ENCODE measurements at places on chromosomes 7 and 10.

- DNase-seq: no peak
These were observed 76.1 kb downstream of the ADD3 start for GRCh38 chr10:110083884-110084283.

GRCh38 chr10:103077491-103078308, 115.4 kb downstream of the NT5C2 start:
- DNase-seq: no peak

DNA sequence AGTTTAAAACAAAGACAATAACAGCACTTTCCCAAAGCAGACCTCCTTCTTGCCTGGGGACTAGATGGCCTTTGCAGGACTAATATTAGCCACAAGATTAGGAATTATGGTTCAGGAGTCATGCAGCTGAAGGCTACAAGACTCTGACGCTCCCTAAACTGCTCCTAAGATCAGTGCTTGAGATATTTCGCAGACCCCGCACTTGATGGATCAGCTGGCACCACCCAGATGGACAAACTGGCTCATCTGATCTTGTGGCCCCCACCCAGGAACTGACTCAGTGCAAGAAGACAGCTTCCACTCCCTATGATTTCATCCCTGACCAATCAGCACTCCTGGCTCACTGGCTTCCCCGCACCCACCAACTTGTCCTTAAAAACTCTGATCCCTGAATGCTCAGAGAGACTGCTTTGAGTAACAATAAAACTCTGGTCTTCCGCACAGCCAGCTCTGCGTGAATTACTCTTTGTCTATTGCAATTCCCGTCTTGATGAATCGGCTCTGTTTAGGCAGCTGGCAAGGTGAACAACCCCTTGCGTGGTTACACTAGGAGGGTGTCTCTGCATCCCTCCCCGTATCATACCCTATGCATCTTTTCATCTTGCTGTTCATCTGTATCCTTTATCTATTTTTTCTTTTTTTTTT, 26.9 kb upstream of the NRBF2 start:
- no peak for DNase-seq

- DNase-seq: no peak
These were observed 11.4 kb upstream of the KCTD7 start for GRCh38 chr7:66617295-66617694.

DNA sequence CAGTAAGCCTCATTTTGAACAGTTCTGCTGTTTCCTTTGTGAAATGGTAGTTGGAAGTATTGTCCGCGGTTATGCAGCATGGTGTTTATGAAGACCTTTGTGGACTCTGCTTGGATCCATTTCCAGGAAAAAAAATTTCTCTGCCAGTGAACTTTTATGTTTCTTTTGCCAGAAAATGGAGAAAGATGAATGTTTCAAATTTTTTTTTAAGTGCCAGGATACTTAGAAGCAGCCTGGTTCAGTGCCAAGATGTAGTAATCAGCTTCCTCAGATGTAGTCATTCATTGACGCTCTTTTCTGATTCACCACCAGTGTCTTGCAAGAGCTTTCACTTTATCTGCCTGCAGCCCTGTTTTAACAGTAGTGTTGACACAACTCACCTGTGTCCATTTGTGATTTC, 258.2 kb downstream of the SDK1 start:
- DNase-seq: no peak

DNA sequence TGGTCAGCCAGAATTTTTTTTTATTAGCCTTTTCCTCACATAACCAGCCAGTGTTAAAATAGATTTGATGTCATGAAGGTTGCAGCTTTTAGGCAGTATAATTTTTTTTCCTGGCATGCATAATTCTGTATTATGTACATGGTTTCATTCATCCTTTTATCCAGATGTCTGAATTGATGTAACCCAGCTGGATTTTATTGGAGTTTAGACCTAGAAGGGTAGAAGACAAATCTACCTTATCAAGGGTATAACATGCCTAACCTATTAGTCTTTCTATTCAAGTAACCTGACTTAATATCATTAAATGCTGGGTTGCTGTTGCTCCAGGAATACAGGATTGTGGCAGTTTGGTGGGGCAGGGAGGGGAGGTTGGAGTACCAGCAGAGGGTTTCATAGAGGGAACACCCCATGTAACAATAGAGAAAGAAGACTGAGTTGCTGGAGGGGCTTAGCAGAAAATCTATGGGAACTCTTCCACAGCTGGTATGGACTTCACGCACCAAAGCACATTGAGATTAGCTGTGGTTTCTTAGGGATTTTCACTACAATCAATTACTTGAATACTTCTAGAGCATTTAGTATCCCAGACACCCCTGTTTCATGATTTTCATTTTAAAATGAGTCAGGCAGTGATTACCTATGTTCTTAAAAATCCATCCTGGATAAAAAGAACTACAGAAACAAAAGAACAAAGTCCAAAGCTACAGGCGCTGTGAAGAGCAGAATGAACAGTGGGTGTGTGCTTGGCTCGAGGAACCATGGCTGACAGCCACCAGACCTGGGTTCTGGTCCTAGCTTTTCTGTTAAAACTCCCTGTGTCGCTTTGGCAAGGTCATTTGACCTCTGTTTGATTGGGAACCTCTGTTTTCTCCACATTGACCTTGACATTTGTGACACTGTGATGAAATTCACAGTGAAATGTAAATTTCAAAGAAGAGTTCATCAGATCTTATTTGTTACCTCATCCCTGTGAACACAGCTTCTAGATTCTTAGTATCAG, 93.5 kb downstream of the CREM start:
- no peak for DNase-seq

DNA sequence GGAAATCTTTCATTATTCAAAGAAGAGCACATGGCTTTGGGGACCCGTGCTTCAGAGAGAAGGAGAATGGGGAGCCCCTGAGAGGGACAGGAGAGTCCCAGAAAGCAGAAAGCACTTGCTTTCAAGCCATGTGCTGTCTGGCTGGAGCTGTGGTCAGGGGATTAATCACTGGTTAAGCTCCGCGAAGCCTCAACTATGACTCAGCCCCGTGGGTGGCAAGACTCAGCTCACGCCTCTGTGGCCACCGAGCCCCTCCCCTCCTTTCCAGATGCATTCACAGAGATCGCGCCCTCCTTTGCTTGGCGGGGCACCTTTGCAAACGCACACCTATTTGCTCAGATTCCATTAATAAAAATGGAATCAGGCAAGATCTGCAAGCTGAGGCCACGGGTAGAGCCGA, 202.9 kb upstream of the TCERG1L start:
- DNase-seq: no peak

- DNase-seq: no peak
These were observed at the start of gene COL28A1 for GRCh38 chr7:7535691-7536090. Gene COL28A1 (minus strand): TSS chr7:7535873. CDS start chr7:7532875, 2,998 bp downstream.

- no peak for DNase-seq
These were observed 89.3 kb downstream of the MAD1L1 start for GRCh38 chr7:2143450-2143849.

DNA sequence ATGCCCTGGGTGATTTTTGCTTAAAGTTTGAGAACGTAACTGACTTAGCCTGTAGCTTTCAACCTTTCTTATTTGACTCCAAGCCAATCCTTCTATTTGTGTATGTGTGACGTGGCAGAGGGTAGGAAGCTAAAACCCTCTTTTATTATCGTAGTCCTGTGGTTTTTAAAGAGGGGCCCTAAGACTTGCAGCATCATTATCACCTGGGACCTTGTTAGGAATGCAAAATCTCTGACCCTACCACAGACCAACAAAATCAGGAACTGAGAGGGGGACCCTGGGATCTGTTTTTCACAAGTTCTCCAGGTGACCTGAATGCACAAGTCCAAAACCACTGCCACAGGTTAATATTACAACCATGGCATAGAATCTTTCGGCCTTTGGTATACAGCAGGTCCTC, 80.1 kb downstream of the OSBPL3 start:
- DNase-seq: no peak

DNA sequence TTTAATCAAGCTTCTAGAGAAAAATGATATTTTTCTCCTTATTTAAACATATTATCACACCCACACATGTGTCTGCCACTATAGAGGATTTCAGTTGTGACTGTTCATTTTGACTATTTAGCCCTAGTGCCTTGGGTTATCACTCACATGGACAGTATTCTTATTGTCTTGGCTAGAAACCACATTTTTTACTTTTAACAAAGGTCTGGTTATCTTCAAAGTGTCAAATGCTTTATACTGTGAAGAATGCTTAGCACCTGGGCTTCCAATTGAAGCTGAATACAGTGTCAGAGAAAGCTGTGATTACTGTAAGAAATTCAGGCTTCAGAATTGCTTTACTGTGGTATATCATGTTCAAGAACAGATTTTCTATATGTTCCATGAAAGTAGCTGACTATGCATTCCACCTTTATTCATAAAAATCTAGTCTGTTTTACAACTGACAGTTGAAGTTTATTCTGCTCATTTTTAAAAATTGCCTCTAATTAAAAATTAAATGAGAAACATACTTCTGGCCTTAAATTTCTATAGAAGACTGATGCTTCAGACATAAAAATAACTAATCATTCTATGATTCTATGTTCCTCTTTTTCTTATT, 278.6 kb downstream of the SEMA3D start:
- DNase-seq: no peak

- DNase-seq: no peak
These were observed 24.9 kb upstream of the NPS start for GRCh38 chr10:127524229-127524628.

DNA sequence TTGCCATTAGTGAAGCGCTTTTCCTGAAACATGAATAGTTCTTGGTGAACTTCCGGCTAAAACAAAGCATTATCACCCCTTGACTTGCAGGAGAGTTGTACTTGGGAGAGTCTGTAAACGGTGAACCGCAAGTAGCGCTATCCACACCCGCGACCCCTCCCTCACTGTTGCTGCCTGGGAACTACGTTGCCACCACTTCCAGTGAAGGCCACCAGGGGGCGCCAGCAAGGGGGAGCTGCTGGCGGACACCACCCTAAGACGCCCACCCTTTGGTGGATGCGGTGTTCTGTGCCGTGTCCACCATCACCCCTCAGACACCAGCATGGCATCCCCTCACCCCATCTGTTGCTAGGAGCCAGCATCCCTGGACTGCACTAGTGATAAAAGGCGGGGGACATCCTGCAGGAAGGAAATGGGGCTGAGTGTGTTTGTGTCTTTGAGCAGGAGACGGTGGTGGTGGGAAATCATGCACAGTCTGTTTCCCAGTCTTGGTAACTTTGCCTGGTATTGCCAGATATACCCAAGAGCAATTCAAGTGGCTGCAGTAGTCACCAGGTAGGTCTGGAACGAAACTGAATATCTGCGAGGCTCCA, 298.2 kb downstream of the FRMD4A start:
- DNase-seq: no peak

DNA sequence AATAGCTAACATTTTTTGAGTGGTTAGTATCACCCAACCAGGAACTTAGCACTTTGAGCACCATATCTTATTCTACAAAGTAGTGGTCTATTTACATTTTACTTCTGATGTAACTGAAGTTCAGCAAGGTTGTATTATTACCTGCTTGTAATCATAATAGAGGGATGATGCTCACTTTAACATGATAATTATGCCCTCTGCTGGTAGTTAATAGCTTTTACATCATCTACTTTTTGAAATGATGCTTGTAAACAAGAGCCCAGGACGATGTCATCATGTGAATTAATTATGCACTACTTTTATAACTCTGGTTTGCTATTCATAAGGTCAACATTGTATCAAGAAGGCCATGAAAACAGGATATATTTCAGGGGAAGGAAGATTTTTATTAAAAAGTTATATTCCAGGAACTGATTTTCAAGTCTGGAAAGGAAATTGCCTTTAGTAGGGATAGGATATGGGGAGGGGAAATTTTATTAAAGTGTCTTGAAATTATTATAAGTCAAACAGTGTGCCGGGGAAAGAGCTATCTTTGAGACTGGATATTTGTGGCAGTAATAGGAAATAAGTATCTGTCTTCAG, 80.3 kb upstream of the SCIN start:
- DNase-seq: no peak

DNA sequence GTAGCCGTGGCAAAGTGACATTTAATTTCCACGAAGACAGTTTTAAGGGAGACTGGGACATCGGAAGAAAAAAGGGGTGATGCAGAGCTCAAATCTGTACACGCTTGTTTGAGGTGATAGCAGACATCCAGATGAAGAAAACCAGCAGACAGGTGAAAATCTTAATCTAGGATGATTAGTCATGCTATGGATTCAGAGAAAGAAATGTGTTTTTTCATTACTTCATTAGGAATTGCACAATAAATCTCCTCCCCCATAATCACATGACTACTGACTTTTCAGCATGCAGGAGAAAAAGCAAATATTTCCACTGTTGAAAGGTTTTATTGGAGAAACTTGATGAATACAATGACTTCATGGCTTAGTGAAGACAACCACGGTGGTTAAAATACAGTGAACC, 2.5 kb downstream of the NUDT5 start:
- no peak for DNase-seq

- no peak for DNase-seq
These were observed 173.4 kb upstream of the PFKP start for GRCh38 chr10:2893991-2894390.

GRCh38 chr7:155287284-155287935, 10.3 kb upstream of the INSIG1 start:
- no peak for DNase-seq

GRCh38 chr10:72792288-72792687, 100.3 kb downstream of the MCU start:
- no peak for DNase-seq

DNA sequence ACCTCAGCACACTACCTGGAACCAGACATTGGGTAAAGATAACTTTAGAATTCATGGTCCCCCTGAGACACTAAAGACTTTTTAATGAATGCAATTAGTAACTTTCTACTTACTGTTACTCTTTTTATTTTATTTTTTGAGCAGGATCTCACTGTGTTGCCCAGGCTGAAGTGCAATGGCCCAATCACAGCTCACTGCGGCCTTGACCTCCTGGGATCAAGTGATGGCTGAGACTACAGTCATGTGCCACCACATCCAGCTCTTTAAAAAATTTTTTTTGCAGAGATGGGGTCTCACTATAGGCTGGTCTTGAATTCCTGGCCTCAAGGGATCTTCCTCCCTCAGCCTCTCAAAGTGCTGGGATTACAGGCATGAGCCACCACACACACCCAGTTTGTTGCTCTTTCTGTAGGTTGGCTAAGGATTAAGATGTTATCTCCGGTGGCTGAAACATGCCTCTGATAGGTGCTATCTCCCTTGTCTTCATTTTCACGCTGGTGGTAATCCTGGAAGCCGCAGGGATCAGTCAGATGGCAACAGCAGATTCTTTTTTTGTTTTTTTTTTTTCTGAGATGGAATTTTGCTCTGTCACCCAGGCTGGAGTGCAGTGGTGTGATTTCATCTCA, 128.3 kb downstream of the TCF7L2 start:
- DNase-seq: no peak

GRCh38 chr10:29583674-29584073, 51.1 kb downstream of the SVIL start:
- no peak for DNase-seq

- DNase-seq: no peak
These were observed 10.8 kb downstream of the LFNG start for GRCh38 chr7:2530071-2530987.

- no peak for DNase-seq
These were observed 155.7 kb downstream of the SORCS3 start for GRCh38 chr10:104796823-104797222.
